ENCODE measurements at places on chromosomes 11 and 22.

GRCh38 chr11:118448294-118448693 is 12.0 kb downstream of the KMT2A start:
- no peak for DNase-seq

DNA sequence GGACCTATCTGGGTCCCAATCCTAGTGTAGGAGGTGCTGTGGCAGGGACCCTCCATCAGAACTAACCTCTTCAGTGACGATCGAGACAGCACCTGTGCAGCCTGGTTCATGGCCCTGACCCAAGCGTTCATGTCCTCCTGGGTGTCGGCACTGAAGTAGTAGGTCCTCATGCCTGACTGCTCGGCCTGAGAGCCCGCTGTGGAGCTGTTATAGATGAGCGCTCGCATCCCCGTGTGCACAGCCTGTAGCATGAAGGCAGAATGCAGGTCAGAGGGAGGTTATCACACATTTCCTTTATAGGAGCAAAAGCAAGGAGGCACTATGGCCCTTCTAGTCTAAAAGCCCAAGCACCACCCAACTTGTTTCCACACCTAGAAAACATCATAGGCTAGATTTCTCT is 103.0 kb downstream of the C11orf58 start:
- DNase-seq = no peak

DNA sequence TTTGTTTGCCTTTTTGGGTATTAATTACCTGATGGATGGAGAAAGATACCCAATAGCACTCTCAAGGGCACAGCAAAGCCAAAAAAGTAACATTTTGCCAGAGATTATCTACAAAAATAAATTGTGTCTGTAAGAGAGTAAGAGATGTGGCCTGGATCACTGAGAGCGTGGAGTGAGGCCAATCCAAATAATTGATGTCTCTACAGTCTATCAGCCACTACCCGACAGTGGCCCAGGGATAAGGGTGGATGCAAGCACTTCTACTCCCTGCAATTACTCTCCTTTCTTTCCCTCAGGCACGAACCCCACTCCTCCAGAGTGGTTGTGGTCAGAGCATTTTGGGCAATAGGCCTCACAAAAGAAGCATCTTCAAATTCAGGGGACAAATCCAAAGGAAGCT is 92.3 kb upstream of the ZC3H12C start:
- DNase-seq = no peak

DNA sequence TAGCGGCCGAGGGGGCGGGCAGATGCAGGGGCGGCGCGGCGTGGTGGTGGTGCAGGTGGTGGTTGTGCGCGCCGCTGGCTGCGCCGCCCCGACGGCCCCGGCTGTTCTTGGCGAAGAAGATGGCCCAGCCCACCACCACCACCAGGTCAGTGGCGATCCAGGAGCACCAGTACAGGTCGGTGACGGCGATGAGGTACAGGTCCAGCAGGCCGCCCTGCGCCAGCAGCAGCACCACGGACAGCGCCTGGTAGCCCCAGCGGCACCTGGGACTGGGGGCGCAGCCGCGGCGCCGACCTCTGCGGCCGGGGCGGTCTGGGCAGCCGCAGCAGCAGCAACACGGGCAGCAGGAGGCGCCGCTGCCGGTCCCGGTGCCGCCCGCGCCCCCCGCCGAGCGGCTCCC is 879 bp downstream of the TMEM121B start:
- DNase-seq = peak; percentile 62

DNA sequence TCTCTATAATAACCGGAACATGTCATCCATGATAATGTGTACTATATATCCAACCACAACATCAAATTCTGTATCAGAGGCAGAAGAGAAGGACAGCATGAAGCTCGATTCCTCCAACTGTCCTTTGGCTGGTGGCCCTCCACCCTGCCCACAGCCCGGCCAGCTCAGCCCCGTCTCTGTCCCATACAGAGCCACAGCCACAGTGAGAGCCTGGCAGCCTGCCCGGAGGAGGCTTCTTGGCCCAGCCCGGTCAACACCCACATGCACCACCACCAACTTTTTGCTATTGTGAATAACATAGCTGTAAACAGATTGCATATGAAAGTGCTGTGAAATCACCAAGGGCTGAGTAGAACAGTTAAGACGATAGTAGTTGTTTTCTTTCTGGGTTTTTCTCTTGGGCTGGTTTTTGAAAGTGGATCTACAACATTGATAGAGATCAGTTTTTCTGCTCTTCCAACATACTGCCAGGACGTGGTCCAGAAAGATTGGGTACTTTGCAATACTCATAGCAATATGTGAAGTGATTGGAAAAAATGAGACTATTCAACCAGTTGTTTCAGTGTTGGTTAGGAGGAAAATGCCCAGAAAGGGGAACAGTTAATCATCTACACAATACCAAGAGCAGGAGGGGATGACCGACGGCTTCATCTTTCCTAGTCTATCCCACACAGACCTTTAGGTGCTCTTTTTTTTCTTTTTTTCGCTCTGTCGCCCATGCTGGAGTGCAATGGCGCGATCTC is 6.9 kb upstream of the TUBA8 start:
- no peak for DNase-seq

Data from stimulated activated CD4-positive, alpha-beta T cell treated with anti-CD3 and anti-CD28 coated beads, Interleukin-12 subunit alpha, Interleukin-12 subunit beta, amount 100 ng/mL, for 4 hours (primary cell).